ENCODE measurements at places on chromosomes 11 and 22.
A peak's percentile ranks its signal among the peaks of the same experiment; 100 is the strongest.

DNA sequence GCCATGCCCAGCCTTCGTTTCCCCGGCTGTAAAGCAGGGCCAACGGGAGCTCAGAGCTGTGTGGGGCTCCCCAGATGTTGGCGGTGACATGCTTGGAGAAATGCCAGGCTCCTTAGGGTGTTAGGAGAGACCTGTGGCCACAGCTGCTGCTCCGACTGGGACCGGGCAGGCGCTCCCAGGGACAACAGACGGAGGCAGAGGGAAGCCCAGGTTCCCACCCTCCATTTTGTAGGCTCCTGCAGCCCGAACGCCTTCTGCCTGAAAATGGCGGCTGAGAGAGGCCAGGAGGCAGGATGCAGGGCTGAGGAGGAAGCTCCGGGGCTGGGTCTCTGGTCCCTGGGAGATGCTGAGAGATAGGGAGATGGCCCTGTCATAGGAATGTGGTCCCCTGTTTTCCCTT, 10.0 kb downstream of the CD6 start:
- no peak for DNase-seq

DNA sequence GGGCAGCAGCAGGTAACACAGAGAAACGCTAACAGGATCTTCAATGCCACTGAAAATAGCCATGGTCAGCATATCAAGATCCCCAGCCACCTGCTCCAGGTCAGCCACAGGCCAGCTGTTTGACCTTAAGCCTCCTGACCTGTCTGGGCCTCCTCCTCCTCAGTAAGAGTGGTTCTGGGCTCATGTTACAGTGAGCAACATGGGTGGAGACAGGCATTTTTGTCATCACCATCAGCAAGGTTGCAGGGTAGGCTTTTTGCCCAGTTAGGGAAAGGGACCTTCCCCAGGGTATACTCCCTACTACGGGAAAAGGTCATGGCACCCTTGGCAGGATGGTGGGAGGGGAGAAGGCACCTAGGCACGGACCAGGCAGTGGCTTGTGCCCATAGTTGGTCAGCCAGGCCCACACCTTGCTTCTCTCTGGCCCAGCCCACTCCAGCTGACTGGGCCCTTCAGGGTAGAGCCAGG, 131.8 kb upstream of the PARVA start:
- no peak for DNase-seq

GRCh38 chr11:59560290-59560701, 49.0 kb downstream of the OR4D9 start:
- DNase-seq: peak; percentile 84

GRCh38 chr22:17733466-17733865, 40.8 kb downstream of the BID start:
- DNase-seq: no peak

GRCh38 chr11:132154781-132155180, 784.4 kb downstream of the NTM start:
- no peak for DNase-seq

- no peak for DNase-seq
These were observed 322.4 kb downstream of the TTC28 start for GRCh38 chr22:28357193-28357592.

- DNase-seq: no peak
These were observed 7.8 kb downstream of the CDON start for GRCh38 chr11:126054882-126055281.

DNA sequence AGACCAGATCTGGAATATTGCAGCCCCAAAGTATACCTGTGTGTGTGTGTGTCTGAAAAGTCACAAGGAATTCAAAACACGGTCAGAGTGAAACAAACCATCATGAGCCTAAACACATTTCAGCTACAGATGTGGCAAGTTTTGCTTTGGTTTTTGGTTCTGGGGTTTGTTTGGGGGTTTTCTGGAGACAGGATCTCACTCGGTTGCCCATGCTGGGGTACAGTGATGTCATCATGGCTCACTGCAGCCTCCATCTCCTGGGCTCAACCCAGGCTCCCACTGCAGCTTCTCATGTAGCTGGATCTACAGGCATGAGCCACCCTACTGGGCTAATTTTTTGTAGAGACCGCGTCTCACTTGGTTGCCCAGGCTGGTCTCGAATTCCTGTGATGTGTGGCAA, 41.4 kb upstream of the PHF21A start:
- no peak for DNase-seq

DNA sequence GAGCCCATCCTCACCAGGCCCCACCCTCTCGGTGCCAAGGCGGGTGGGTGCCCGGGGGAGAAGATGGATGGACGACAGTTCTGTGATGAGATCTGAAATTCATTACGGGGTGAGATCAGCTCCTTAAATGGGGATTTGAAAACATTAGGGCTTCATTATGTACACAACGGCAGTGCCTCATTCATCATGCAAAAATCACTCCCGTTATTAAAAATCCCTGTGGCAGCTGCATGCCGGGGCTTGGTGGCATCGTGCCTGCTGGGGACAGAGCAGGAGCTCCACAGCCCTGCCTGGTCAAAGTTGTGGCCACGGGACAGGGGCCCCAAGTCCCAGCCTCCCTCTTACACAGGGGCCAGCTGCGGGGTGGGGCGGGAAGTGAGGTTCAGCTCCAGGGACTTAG, 20.2 kb downstream of the OTUB1 start:
- no peak for DNase-seq

- DNase-seq: no peak
These were observed 62.1 kb downstream of the PDHX start for GRCh38 chr11:34978236-34979191.

DNA sequence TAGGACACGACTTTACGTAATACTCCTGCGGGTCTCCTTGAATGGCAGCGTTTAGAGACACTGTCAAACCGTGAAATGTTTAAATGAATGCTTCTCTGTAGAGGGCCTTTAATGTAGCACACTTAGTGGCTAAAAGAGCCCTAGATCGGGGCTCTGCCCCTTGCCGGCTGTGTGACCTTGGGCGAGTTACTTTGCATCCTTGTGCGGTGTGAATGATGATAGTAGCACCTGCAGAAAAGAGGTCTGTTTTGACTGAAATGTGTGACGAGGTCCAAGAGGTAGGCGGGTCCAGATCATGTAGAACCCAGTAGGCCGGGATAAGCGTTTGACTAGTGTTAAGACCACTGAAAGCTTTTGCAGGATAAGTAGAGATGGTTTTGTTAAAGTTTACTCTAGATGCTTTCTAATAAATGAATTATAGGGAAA, 866 bp downstream of the MED17 start:
- DNase-seq: no peak

DNA sequence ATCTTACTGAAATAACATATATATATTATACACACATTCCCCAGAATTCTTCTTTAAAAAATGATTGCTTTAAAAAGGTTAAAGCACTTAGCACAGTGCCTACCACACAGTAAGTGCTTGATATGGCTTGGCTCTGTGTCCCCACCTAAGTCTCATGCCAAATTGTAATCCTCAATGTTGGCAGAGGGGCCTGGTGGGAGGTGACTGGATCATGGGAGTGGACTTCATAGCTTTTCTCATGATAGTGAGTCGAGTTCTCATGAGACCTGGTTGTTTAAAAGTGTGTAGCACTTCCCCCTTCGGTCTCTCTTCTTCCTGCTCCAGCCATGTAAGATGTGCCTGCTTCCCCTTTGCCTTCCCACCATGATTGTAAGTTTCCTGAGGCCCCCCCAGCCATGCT, 6.2 kb downstream of the CRYAB start:
- DNase-seq: no peak

GRCh38 chr11:47532597-47533213, 20.2 kb downstream of the CELF1 start:
- no peak for DNase-seq

DNA sequence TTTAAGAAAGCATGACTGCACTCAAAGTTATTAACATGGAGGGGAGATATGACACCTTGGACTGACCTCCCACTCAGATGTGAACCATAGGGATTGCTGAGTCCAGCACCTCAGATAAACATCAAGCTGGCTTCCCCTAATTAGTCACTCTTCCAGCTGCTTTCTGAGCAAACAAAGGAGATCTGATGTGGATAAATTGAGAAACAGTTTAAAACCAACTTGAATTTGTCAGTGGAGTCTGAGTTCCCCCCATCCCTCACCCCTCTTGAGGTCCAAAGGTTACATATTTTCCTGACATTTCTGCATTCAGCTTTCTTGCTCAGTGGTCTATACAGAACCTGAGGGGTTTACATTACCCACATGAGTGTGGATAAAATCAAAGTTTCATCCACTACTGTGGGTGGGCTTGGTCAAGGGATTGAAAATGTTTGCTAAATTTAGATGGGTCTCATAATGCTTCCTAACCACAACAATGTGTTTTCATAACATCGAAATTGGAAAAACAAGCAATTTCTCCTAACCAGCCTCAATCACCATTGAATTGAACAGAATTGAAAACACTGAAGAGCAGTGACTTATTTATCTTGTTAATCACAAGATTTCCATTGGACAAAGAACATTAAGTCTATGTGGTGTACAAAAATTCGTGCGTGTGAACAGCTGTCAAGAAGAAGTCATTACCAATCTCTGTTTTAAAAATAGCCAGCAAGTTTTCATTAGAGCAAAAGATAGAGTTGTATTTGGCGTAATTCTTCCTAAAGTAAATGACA, 292.3 kb downstream of the METTL15 start:
- DNase-seq: no peak

GRCh38 chr11:126861796-126862459, 138.6 kb downstream of the KIRREL3 start:
- no peak for DNase-seq

DNA sequence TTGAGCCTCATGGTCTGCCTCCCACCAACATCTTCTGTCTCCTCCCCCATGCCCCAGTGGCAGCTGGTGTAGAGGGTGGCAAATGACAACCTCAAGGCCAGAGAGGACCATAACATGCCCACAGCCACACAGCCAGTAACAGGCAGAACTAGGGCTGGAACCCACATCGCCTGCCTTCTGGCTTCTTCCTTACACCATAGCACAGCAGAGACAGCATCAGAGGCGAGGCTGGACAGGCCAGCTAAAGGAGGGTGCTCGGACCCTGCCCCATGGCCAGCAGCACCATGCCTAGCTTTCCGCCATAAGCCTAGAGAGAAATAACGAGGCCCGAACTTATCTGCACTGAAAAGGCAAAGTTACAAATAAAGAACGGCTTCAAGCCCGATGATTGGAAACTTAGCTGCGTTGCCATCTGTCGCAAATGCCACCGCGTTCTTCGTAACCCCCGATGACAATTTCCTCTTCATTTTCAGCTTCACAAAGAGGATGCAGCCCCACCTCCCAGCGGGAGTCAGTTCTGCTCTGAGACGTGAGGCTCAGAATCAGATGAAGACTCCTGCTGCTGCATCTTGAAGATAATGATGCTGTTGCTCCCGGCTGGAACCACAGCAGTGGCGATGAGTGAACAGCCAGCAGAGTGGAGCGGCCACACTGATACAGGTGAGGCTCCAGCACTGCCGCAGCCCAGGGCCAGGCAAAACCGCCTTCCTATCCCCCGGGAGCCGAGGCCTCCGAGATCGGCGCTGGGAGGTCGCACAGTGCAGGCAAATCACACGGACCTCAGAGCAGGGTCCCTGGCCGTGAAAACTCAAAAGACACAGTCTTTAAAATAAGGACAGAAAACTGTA, 73.8 kb upstream of the RTL6 start:
- DNase-seq: no peak

DNA sequence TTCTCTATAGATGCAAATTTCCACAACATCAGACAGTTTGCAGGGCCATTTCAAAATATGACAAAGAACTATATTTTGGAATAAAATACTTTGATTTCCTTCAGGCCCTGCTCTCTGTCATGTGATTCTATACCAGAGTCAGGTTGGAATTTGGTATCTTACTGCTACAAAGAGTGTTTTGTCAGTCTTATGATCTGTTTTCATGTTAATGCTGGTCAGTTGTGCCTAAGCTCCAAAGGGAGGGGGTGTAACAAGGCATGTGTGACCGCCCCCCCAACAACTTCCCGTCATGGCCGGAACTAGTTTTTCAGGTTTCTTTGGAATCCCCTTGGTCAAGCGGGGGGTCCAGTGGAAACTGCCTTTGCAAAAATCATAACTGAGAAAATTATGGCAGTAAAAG, 15.1 kb downstream of the C11orf96 start:
- DNase-seq: no peak

GRCh38 chr11:110587972-110588371, 124.3 kb downstream of the ARHGAP20 start:
- DNase-seq: no peak

DNA sequence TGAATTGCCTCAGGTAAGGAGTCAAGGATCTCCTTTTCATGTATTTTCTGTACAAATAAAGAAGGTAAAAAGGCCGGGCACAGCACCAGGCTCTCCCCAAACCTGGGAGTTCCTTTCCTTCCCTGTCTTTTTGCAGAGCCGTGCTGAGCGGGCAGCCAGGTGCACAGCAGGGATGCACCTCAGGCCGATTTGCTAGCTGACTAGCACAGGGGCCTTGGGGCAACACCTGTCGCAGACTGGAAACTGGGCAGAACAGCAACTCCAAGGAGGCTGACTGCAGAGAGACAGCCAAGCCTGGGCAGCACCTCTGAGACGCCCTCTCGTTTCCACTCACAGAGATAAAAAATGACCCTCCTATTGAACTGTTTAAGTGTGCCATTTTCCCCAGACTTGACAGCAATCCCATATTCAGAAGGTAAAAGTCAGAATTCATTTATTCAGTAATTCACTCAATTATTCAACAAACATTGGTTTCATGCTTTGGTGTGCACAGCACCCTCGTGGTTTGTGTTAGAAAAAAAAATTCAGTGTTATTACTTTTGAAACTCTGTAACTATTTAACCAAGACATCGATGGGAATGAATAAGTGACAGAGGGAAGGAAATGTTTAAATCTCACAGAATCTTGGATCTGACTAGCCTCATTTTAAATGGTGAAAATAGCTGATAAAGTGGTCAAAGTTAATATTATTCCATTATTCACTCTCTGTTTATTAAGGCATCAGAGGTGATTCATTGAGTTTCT, 120.9 kb downstream of the GALNT18 start:
- no peak for DNase-seq

- DNase-seq: no peak
These were observed 131.1 kb downstream of the LDLRAD3 start for GRCh38 chr11:36074941-36075431.

GRCh38 chr11:35856259-35856658, 87.6 kb upstream of the LDLRAD3 start:
- DNase-seq: no peak

DNA sequence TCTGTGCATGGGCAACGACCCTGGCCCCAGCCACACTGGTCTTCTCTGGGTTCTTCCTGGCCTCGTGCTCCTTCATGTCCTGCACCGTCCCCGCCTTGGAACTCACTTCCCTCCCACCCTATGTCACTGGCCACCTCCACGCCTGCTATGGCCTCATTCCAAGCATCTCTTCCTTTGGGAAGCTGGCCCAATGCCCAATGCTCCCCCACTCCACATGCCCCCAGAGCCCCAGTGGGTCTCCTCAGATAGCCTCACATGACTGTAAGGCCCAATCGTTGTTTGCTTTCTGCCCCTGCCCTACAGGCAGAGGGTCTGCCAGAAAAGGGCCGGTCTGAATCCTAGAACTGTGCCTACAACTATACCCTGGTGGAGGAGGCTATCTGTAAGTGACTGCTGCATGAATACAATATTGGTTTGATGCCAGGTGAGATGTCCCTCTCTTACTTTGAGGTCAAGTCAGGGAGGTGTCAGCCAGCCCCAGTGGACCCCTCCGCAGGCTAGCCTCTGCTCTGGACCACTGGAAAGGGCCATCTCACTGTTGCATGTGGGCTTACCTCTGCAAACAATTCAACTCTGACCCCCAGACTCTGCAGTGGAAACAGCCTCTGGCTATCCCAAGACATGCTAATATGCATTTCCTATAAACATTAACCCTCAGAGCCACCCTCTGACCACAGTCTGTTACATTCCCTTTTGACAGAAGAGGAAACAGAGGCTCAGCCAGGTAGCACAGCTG, 2.1 kb upstream of the GNAZ start:
- no peak for DNase-seq

GRCh38 chr11:66639066-66639813, 737 bp downstream of the RBM4 start:
- DNase-seq: peak; percentile 50

GRCh38 chr11:75475767-75476650, 43.0 kb upstream of the KLHL35 start:
- peak; percentile 8 for DNase-seq
